Naive thymus-derived CD8-positive, alpha-beta T cell (primary cell): ENCODE measurements at places on chromosomes 2 and 18. TPM values are rescaled to one million over a fixed set of nuclear protein-coding genes. Genes with fewer than 3 reads are reported as not detected.

DNA sequence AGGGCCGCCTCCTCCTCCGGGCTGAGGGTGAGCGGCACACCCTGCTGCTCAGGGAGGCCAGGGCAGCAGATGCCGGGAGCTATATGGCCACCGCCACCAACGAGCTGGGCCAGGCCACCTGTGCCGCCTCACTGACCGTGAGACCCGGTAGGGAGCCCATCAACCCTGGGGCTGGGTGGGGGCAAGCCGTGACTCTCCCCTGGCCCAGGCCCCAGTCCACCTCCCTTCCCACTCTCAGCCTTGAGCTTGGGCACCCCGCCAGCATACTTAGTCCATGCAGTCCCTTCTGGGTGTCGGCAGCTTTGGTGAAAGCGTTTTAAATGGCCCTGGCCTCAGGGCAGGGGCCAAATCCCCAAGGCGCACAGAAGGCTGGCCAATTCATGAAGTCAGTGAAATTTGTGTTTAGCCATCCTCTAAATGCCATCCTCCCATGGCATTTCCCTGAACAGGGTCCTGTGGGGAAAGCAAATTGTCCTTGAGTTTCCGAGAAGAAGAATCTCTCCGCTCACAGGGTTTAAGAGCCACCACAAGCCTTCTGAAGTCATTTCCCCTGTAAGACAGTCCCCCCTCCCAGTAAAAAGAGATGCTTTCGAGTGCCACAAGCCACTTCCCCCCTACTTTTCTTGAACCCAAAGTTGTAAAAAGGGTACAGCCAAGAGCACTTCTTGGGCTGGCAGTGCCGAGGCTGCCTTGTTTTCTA lies 17.2 kb downstream of the SPEG start:
- H3K4me1 ChIP-seq, result peaks cover 18% of the 10 kb centered on the region
- peak; percentile 31 for DNase-seq
- peaks cover 2% of the 10 kb centered on the region for H3K36me3 ChIP-seq
- peak overlapping the region; percentile 36 for H3K27ac ChIP-seq

GRCh38 chr2:146262606-146263005 lies 1582.2 kb upstream of the ACVR2A start:
- no peaks in the 10 kb centered on the region for H3K36me3 ChIP-seq
- H3K4me3 ChIP-seq, result no peak overlapping the region
- H3K27me3 ChIP-seq, result no peaks in the 10 kb centered on the region
- H3K27ac ChIP-seq, result no peak overlapping the region
- no peak for DNase-seq

GRCh38 chr2:132668987-132669907 lies 758 bp downstream of the LYPD1 start:
- no peak overlapping the region for H3K27ac ChIP-seq
- peaks cover 2% of the 10 kb centered on the region for H3K4me1 ChIP-seq
- H3K27me3 ChIP-seq, result peaks cover 34% of the 10 kb centered on the region
- no peaks in the 10 kb centered on the region for H3K36me3 ChIP-seq
- DNase-seq, result no peak
- H3K4me3 ChIP-seq, result no peak overlapping the region

DNA sequence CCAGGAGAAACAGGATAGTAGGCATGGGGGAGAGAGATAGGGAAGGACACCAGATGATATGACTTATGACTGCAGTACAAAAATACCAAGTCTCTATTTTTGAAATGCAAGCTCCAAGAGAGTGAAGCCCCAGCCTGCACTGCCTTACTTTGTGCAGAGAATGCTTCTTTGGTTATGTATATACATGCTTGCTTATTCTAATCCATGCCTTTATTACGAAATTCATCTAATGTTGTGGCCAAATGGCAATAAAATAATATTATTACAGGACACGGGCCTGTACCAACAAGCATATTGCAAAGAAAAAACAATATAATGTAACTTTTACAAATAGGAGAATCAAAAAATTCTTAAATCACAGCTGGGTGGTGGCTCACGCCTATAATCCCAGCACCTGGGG lies 110.8 kb downstream of the BCL11A start:
- no peak overlapping the region for H3K4me3 ChIP-seq
- no peaks in the 10 kb centered on the region for H3K4me1 ChIP-seq
- no peaks in the 10 kb centered on the region for H3K27me3 ChIP-seq
- H3K27ac ChIP-seq, result no peak overlapping the region
- DNase-seq, result no peak
- H3K36me3 ChIP-seq, result no peaks in the 10 kb centered on the region

KLHL41 gene
- not detected for total RNA-seq

CERKL gene
- total RNA-seq, result not detected

CKAP2L gene
- total RNA-seq, result not detected
